ENCODE measurements at places on chromosomes 16 and 17.

DNA sequence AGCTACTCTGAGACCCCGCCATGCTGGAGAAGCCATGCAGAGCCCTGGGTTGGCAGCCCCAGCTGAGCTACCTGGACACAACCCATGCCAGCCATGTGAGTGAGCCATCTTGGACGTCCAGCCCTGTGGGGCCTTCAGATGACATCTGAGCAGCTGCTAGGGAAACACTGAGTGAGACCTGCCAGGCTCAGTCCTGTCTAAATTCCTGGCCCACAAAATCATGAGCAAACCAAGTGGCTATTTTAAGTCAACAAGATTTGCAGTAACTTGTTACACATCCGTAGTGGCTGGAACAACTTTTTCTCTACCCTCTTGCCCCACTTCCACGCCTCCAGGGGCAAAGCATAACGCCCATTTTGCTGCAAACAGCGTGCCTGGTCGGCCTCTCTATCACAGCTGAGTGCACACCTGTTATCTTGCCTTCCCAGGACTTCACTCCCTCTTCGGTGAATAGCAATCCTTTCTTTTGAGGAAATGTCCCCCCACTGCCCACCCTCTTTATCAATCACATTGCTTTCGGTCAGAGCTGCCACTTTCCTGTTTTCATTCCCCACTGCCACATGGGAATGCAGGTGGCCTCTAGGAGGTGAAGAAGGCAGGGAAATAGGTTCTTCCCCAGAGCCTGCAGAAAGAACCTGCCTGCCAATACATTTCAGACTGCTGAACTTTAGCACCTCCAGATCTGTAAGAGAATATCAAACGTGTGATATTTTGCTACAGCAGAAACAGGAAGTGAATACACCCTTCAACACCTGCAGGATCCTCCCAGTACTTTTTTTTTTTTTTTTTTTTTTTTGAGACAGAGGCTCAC is 7.4 kb upstream of the SCIMP start:
- DNase-seq, result no peak

DNA sequence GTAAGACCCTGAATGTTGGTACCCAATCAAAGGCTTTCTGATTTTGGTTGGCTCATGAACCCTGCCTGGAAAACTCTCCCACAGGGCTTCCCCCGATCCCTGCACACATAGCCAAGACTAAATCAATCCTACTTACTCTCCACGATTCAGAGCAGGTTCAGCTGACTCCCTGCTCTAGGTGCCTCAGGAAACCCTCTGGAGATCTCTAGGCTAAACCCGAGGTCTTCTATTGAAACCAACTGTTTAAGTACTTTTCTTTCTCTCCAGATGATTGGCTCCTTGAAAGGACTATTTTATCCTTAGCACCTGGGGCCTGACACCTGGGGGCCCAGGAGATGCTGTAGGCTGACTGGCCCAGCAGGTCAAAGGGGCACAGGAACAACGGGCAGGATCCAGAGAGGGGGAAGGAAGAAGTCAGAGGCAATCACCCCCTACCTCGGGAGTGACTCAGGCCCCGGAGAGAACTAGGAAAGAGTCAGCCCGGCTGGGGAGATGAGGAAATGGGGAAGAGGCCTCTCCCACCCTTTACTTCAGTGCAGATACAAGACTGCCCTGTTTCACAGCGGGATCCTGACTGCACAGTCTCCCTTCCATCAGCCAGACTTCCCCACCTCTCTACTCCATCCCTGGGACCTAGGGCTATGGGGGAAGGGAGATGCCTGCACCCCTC is 2.0 kb downstream of the TBC1D10B start:
- no peak for DNase-seq

DNA sequence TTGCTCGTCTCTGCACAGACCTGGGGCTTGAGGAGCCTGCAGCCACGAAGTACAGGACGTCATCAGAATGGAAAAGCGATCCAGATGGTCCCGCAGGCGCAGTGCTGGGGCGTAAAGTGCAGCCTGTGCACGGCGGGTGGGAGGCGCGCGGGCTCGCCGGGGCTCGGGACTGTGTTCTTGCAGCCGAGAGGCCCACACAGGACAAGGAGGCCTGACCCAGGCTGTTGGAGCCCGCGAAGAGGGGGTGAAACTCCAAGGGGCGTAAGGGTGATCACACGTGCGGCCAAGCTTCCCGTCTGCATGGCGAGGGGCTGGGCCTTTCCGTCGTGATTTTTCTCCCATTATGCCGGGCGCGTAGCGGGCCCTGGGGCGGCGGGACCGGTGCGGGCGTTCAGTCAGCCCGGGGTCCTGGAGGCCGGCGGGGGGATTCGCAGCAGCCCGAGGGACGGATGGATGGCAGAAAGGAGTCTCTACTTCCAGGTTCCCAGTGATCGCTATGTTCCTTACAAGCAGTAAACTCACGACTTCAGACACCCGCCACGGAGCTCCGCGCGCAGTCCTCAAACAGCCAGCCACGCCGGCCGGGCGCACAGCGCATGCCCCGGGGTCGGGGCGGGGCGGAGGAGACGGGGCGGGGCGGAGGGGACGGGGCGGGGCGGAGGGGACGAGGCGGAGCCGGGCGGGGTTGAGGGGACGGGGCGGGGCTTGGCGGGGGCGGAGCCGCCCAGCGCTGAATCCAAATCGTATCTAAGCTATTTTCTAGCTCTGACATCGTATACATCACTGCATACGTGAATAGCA is 141.0 kb upstream of the KCNJ18 start:
- peak; percentile 94 for DNase-seq

DNA sequence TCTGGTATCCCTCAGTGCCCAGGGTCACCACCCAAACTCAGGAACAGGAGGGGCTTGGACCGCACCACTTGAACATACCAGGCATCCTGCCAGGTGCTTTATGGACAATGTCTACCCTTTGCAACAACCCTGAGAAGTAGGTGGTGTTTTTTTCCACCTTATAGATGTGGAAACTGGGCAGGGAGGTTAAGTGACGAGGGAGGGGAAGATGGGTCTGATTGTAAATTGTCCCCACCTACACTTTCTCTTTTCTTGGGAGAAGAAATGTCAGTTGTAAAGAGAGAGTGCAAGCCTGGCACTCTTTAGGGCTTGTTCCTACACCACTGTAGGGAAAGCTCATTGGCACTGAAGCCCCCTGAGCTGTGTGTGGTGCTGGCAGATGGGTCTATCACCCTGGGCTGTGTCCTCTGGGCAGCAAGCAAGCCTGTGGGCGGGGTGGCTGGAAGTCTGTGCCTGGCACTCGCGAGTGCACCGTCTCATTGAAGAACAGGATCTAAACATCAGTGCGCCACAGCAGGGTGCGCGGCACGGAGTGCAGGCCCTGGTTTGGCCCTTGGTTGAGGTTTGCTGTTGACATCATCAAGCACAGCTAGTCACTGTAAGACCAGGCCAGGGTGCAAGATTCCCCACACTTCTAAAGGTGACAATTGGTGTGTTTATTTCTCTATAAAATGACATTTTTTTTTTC is 15.1 kb downstream of the NOD2 start:
- DNase-seq, result no peak

DNA sequence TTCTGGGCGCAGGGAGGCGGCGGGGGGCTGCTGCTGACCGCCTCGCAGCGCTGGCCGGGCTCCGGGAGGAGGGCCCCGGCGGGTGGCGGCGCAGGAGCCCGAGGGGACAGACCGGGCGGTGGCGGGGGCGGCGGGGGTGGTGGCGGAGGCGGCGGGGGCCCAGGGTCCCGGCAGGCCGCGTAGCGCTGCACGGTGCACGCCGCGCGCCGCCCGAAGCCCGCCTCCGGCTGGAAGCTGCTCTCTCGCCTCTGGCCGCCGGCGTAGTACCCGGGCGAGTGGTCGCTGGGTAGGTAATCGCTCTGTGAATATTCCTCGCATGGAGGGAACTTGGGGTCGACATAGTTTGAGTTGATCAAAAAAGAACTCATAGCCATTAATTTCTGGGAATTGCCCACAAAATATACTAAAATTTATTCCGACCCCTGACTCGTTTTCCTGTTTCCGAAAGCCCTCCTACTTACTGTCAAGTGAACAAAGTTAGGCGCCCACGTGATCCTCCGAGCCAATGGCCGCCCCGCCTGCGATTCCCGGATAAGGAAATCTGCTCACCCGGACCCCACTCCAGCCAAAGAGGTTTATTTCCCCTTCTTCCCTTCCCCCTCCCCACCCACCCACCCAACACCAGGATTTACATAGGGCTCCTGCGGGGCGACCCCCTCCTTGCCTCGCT is at the start of gene HOXB4:
Gene HOXB4 (minus strand): TSS at position 405 of the 670 bp plus-strand sequence. CDS start 31 bp downstream, at position 374.
- peak; percentile 72 for DNase-seq

DNA sequence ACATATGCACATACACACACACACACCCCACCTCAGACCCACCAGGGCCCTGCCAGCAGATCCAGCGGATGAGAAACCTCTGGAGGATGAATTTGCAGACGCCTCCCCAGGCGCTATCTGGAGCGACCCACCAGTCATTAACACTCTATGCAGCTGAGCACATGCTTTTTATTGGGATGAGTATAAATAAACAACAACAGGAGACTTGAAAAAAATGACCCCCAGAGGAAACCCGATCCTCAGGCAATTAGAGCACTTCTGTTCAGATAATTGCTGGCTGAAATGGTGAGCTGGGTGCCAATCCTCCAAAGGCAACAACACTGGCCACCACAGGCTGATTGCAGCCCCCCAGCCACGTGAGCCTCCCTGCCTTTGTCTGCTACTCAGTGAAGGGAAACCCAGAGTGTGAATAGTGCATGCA is 32.9 kb downstream of the DYNLRB2 start:
- DNase-seq, result peak; percentile 8

DNA sequence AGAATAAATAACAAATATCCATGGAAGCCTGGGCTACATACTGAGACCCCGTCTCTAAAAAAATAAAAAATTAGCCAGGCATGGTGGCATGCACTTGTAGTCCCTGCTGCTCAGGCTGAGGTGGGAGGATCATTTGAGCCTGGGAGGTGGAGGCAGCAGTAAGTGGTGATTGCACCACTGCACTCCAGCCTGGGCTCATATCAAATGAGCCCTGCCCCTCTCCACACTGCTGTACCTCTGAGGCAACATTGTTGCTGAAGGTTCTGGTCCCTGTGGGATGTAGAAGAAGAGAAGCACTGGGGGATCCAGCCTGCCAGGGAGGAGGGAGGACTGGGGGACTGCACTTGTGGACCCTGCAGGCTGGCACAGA is 11.4 kb upstream of the ARHGAP23 start:
- DNase-seq, result no peak

DNA sequence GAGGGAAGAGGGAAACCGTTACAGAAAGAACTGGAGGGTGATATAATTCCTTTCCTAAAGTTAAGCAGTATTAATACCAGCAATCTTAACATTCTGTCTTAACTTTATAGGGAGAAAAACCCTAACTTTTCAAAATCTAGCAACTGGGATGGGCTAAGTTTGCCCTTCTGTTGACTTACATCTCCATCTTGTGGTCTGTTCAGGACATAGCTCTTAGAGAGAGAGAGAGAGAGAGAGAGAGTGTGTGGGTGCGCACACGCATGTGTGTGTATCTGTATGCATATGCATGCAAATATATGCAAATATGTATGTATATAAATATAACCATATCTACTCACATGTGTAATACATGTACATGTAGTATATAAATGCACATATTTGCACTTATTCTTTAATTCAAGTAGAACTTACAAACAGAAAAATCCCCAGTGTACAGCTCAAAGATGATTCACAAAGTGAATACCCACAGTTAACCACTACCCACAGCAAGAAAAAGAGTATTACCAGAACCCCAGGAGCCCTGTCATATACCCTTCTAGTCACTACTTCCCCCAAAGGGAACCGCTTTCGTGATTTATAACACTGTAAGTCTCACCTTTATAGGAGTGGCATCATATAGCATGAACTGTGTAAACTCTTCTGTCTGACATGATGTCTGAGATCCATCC is 46.5 kb downstream of the STX8 start:
- peak; percentile 53 for DNase-seq

GRCh38 chr16:46788891-46789474 is 40.8 kb upstream of the MYLK3 start:
- DNase-seq, result no peak

DNA sequence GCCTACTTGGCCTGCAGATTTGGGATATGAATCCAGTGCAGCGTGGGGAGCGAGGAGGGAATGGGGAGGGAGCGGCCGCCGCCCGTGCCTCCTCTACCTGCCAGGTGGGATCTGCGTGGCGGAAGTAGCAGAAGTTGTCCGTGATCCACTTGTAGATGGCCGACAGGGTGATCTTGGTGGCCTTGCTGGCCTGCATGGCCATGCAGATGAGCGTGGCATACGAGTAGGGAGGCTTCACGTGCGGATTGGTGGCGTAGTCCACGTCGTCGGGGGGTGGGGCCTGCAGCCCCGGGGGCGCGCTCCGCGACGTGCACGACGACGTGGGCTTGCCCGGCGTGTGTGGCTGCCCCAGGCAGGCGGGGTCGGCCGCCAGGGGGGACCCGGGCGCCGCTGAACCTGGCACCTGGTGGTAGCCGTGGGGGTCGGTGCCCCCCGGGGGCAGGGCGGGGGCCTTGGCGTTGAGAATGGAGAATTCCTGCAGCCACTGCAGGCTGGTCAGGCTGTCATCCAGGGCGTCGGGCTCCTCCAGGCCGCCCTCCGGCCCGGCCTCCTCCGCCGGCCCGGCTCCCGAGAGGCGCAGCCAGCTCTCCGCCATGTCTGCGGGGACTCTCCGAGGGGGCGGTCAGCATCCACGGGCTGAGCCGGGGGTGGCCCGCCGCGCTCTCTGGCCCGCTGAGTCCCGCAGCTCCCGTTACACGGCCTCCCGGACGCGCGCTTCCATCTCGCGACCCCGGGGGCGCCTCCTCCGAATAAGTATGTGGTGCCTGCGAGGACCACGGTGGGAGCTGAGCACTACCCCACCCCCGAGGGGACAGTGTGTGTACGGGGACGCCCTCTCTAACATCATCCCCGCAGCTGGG is 1.0 kb downstream of the FOXJ1 start:
- DNase-seq, result peak; percentile 48

- DNase-seq, result no peak
These were observed 5.6 kb upstream of the HOXB4 start for GRCh38 chr17:48583708-48584222.

- no peak for DNase-seq
These were observed 13.8 kb upstream of the SLC5A10 start for GRCh38 chr17:18937981-18938691.

- DNase-seq, result no peak
These were observed 44.3 kb downstream of the ERN1 start for GRCh38 chr17:64085650-64086005.

GRCh38 chr17:7216242-7217112 is 3.2 kb downstream of the DLG4 start:
- no peak for DNase-seq

GRCh38 chr17:67260170-67260987 is 15.4 kb upstream of the HELZ start:
- DNase-seq, result peak; percentile 70

DNA sequence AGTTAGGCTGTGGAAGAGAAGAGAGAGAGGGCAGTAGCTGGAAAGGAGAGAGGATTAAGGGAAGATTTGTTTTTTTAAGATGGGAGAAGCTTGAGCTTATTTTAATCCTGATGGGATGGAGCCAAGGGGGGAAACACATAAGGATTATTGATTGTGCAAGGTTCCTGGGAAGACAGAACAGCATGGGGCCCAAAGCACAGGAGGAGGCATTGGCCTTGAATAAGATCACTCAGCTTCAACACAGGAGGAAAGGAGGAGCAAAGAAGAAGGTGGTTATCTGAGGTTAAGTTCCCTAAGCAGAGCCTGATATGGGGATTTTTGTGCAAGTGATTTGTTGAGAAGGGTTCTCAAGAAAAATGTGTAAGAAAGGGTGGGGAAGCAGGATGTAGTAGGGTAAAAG is 169.8 kb downstream of the ABCC12 start:
- no peak for DNase-seq
